HEK293T (cell line): ENCODE measurements at places on chromosomes 2 and 18.

- no peak for DNase-seq
Observed at GRCh38 chr18:8754995-8755960, 49.9 kb downstream of the MTCL1 start.

DNA sequence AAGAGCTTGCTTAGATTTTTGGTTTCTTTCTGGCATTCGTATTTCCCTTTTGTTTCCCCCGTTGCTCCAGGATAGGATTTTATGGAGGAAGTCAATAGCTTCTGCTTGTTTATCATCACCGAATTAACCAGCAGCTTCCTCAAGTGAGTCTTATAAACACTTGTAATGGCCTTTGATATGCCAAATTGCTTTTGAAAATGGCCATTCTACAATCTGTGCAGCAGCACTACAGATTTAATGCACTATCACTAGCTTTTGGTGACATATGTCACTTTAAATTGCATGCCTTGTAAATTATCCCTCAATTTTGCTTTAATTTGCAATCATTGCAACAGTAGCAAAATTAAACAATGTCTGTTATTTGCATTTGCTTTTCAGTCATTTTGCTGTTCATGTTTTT lies 774.7 kb downstream of the METTL4 start:
- no peak for DNase-seq

- DNase-seq: no peak
Observed at GRCh38 chr2:1613731-1614354, 130.5 kb downstream of the PXDN start.

GRCh38 chr2:228268756-228269155 lies 87.3 kb upstream of the SPHKAP start:
- no peak for DNase-seq

DNA sequence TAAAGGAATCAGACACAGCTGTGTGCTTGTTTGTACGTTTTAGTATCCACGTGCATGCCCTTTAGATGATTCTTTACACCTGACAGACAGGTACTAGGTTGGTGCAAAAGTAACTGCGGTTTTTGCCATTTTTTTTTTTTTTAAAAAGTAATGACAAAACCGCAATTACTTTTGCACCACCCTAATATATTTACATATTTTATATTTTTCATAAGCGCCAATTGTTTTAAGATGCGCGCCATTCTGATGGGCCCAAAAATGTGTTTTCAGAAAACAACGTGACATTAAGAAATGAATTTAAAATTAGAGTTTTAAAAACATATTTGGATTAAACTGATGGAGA lies 972 bp upstream of the COBLL1 start:
- DNase-seq: no peak

DNA sequence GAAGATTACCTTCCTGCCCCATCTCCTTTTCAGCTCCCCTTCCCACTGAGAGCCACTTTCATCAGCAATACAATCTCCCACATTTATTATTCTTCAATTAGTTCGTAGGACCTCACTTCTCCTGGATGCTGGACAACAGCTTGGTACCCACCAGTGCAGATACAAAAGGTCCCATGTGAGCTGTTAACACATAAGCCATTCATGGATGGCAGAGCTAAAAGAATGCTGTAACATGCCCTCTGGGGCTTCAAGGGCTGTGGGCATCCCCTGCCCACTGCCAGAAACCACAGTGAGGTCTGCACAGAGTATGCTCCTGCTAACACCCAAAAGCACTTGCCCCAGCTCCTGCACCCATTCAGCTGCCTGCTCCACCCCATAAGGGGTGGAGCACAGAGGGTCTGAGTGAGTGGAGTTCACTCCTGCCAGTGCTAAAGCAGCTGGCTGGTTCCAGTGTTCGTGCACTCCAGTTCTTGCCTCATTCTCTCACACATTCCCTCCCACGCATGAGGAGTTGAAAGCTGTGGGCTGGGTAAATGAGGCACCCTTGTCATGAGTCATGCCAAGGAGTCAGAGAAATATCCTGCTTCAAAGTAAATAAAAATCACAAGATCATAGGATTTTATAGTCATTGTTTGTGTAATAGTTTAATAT lies 305.9 kb upstream of the TMEFF2 start:
- no peak for DNase-seq

GRCh38 chr2:212949786-212950185 lies 201.6 kb downstream of the IKZF2 start:
- DNase-seq: no peak
